ENCODE measurements at places on chromosomes 16 and 17. TPM values are rescaled to one million over a fixed set of nuclear protein-coding genes. Genes with fewer than 3 reads are reported as not detected.

- DNase-seq, result no peak
Measured at GRCh38 chr17:45902892-45903346, 8.6 kb downstream of the MAPT start.

DNA sequence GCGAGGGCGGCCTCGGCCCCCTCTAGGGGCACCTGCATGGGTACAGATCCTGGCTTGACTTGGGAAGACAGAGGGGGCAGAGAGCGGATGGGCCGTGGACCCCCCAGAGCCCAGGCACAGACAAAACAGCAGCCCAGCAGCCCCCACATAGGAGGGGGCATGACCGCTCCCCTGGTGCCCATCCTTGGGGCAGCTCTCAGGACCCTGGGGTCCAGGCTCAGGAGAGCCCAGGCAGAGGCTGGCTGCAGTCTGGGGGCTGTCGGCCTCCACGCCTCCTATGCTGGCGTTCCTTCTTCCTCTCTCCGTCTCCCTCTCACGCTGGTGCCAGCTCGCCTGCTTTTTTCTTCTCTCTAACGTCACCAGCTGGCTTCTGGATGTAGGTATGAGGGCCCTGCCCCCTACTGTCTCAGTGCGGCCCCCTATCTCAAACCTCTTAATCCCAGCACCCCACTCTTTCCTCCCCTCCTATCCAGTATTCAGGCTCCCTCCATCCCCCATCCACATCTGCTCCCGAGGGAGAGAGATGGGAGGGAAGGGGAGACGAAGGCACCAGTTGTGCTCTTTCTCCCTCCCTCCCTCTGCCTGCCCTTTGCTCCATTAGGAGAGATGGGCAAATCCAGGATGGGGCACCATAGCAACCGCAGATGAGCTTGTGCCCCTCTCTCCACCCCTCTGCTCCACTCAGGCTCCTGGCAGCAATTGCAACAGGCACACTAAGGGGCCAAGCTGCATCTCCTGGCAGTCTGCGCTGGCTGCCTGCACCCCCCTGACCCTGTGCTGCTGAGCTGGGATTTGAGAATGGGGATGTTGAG, at the start of gene GPR179:
TSS of gene GPR179 (minus strand) at position 349 of the 812 bp plus-strand sequence. CDS start at position 182, 167 bp downstream.
- DNase-seq, result no peak

The OR3A2 gene
- not detected for total RNA-seq

GRCh38 chr16:30609002-30609925, 925 bp downstream of the ZNF689 start:
- peak; percentile 39 for DNase-seq

The PIGS gene
- total RNA-seq, result 114 TPM

GRCh38 chr17:55625521-55625920, 97.1 kb downstream of the TMEM100 start:
- DNase-seq, result no peak

The DYNLRB2 gene
- total RNA-seq, result not detected

GRCh38 chr17:6040504-6040903, 29.7 kb upstream of the WSCD1 start:
- DNase-seq, result no peak

The PRR11 gene
- total RNA-seq, result 2.7 TPM

DNA sequence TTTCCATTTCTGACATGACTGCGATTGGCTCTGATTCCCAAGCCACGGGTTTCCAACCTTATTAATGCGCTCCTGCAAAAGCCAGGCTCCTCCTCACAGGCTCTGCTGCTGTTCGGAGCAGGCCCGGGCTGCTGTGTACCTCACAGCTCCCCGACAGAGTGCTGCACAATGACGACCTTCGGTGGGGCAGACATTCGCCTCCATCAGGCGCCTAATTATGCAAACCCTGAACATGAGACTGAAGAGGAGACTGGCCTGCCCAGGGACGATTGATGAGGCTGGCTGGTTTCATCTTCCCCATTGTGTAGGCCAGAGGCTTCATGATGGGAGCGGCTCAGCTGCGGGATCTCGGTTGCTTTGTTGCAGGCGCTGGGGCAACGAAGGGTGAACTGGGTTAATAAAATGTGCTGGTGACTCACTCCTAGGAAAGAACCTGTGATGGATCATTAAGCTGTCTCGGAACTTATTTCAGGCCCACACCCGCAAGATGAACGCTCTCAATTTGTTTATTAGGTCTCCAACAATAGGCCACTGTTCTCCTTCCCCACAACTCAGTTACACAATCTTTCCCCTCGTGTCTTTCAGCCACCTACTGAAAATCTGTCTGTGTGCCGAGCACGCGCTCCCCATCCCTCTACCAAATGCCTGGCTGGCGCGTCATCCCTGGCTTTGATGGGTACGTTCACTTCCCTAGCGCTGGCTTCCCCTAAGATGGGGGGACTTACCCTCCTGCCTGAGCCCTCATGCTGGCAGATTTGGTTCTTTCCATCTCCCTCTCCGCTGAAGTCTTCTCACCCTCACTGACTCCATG, 27.2 kb upstream of the TOB1 start:
- DNase-seq, result peak; percentile 87

The RNF227 gene
- 20.3 TPM for total RNA-seq

GRCh38 chr16:74773446-74774222, 986 bp downstream of the FA2H start:
- no peak for DNase-seq

The CLEC18C gene
- total RNA-seq, result 1.1 TPM

- no peak for DNase-seq
Measured at GRCh38 chr17:50594128-50594823, 33.8 kb downstream of the CACNA1G start.

The ABCA10 gene
- total RNA-seq, result 0.04 TPM

Data from cardiac muscle cell (in vitro differentiated cells and primary cell).